ENCODE measurements at places on chromosomes 12 and 14.
A peak's percentile ranks its signal among the peaks of the same experiment; 100 is the strongest.

- peak; percentile 85 for ATAC-seq
These were observed 12.0 kb upstream of the BLTP3B start for GRCh38 chr12:100154474-100155247.

DNA sequence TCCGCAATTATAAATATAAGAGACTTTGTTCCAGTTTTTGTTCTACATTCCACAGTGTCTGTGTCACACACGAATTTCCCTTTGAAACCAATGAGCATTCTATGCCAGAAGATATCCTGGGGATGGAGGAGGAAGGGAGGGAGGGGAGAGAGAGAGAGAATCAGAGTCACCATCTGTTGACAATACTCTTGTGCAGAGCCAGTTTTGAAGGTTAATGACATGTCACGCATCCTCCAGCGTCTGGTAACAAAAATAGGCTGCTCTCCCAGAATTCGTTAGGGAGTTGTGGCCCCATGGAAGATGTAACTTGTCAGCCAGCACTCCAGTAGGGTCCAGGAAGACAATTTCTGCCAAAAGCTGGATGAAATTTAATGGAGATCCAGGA is 213.5 kb upstream of the KRR1 start:
- peak; percentile 64 for ATAC-seq

DNA sequence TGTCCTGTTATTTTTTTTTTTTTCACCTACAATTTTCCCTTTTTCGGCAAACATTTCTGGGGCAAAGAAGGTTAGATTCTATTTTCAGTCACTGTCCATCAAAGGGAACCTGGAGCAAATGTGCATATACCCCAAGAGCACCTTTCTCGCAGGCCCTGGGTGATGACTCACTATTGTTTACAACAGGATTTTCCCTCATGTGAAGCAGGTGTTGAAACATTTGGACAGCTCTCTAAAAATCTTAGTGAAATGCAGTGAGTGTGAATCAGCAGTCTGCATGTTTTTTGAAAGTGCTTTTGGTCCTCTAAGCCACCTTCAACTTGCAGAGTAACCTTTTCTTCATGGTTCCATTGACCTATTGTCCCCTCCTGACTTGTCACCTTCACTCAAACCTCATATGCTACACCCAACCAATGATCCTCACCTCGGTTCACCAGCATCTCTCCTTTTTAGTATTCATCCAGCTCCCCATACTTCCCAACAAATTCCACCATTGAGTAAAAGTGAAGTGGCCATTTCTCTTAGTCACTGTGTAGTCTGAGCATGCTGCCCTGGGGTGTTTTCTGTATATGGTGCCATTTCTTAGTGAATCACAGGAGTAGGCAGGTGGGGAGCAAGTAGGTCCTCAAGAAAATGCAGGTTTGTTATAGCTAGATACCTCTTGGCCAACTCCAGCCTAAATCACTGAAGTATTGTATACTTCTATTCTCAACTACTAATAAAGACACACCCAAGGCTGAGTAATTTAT is 260.2 kb downstream of the BMP4 start:
- ATAC-seq, result no peak

DNA sequence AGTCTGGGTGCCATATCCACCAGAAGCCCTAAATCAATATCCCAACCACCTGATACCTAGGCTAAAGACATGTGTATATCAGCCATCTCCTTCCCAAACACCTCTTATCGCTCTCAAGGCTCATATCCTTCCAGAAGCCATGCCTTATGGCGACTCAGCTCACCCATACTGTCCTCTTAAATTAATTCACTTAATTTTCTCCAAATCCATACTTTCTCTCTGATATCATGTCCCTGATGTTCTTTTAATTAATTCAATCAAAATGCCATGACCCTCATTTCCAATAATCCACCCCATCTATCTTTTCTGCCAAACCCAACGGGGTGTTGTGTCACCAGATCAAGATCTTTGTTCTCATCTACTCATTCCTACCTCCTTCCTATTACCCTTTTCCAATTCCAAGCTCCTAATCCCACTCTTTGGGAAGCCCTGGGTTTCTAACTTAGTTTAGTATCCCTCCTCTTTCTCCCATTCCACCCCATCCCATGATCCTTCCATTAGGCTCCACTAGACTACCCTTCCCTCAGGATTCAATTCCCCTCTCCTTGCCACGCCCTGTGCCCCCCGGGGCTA is 723 bp downstream of the ATF7 start:
- no peak for ATAC-seq

DNA sequence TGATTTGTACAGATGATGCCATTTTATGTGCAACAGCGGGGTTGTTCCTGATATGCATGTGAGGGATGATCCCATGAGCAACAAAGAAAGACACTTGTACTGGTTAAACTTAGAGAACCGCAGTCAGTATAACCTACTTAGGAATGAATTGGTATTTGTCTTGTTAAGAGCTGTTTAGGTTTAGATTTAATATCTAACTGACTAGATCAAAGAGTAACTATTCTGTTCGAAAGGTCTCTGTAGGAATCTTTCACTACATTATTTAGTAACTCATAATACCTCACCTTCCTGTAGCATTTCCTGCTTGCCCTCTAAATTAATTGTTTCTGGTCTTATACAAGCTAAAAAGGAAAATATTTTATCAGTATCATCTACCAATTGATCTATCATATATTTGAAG is 350.4 kb downstream of the TRHDE start:
- ATAC-seq, result no peak

GRCh38 chr14:99191395-99192027 is 80.5 kb downstream of the BCL11B start:
- ATAC-seq, result peak; percentile 20

GRCh38 chr14:64324895-64325294 is 30.7 kb upstream of the ESR2 start:
- ATAC-seq, result peak; percentile 51

- ATAC-seq, result no peak
These were observed 10.0 kb downstream of the SFSWAP start for GRCh38 chr12:131720921-131721320.

DNA sequence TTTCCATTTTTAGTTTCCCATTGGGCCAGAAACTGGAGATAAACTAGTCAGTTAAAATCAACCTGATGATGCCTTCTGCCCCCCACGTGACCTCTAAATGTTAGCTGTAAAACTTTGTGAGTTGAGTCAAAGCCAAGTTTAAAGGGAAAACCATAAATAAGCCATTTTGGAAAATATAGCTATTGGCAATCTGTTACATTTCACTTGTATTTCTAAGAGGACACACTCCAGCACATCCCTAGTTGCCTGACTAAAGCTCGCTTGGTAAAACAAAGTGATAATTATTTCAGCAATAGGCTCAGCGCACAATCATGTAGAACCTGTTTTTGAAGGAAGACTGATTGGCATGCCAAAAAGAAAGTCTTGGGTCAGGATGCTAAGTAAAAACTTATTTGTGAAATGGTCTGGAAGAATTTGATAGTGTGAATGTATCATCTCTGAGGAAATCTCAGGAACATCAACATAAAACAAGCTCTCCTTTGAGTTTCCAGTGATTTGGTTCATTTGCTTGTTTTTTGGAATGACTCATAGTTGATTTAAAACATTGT is 49.2 kb upstream of the AEBP2 start:
- ATAC-seq, result peak; percentile 55

- no peak for ATAC-seq
These were observed 7.3 kb downstream of the SLC25A47 start for GRCh38 chr14:100330388-100330931.

DNA sequence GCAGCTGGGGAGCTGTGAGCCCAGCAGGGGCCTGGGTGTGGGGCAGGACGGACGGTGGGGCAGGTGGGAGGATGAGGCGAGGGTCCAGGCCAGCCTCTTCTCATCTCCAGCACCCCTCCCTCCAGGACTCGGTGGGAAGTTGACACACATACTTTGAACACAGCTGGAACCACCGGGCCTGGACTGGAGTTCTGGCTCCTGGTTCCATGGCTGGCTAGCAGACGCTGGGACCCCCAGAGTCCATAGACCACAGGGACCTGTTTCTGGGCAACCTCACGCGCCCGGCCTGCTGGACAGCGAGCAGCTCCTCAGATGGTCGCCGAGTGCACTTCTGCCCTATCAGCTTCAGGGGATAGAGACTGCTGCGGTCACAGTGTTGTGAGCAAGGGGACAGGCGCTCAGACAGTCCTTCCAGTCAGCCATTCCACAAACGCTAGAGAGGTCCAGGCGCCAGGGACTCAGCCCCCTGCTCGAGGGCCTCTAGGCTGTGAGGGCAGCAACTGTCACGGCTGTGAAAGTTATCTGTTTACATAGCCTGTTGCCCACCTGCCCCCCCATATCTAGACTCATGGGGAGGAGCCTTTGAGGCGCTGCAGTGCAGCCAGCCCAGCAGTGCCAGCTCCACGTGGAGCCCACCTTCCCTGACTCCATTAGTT is 25.2 kb downstream of the TCHP start:
- ATAC-seq, result no peak

DNA sequence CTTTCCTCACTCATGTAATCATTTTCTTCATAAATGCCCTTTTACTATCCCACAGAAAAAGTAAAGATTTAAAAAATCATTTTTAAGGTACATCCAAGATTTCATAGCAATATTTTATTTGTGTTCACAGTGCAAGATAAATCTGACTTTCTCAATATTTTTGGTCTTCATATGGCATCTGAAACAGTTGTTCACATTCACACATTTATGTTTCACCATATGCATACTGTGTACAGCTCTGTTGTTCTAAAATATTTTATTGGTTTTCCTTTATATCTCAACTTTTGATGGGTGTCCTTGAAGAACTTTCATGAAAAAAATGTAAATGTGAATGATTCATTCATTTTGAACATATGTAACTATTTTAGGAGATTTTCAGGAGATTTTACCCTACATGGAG is 348.7 kb downstream of the SNAPC1 start:
- ATAC-seq, result no peak

Measured in SK-N-SH treated with all-trans-retinoic acid at 6 μM for 48 hours (cell line).